ENCODE measurements at places on chromosomes 6 and 20.

DNA sequence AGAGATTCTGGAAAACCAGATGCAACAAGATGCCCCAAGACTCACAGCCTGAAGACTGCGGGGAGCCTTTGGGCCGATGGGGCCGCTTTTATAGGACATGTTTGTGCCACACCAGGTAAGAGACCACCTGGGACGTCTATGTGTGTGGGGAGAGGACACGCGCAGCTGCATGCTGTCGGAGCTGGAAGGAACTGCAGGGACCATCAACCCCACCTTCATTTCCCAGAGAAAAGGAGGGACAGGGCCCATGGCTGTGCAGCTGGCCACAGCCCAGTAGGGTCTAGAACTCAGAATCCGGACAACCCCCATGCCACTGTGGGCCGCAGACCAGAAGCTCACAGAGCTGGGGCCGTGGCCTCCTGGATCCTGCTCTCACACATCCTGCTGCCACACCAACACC, 100.3 kb upstream of the MPC1 start:
- DNase-seq: no peak

GRCh38 chr6:109029313-109029712, 65.3 kb downstream of the SESN1 start:
- no peak for DNase-seq

- DNase-seq: no peak
Observed at GRCh38 chr20:54078296-54078984, 8.0 kb upstream of the BCAS1 start.

DNA sequence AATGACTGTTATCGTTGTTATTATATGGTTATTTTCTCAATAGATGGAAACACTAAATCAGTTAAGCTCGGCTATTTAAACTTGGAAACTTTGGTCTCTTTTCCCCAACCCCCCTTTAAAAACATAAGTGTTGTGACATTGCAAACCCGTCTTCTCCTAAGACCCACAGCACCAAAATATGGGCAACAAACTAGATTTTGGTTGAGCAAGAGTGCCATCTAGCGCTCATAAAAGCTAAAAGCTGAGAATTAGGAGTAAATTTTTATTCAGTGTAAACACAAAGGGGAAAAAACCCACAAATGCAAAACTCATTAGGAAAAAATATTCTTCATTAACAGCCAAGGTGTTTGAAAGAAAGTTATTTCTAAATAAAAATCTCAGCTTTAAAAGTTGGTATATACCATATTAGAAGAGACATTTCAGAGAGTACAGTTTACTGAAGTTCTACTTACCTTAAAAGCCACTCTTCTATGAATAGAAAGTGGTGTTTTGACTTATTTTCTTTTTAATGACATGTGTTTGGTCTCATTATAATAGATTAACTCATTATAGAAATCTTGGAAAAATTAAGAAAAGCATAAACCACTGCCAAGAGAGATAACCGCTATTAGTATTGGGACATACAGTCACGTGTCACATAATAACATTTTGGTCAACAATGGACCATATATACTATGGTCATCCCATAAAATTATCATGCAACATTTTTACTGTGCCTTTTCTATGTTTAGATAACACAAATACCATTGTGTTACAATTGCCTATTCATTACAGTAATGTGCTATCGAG, 21.1 kb downstream of the SESN1 start:
- DNase-seq: no peak

DNA sequence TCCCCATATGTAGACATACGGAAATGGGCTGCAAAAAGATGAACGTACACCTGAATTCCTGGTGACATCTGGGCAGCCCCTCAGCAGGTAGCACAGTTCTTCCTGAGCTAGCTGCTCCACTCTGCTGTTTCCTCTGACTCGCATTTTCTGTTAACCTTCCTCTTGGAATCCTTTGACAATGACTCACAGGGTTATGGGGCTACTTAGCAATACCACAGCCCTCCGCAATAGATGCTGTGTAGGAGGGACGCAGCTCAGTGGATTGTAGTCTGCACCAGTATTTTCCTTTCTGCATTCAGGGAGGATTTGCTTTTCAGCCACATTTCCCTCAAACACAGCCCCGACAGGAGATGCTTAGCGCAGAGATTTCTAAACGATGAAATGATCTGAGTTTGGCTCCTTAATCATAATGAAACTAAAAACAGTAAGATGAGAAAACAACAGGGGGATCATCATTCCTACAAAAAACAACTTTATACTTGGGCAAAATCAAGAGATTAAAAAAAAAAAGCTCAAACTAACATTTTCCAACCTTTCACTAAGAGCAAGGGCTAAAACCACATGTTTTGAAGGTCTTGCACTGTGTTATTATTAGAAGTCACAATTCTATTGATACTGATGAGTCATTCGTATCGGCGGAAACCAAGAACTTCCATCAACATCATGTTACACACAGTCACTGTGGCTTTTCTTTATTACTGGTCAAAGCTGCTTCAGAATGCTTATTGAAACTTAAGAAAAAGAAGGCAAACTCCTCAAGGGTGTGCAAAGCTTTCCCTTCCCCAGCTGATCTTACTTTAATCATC, 12.2 kb downstream of the BACH2 start:
- DNase-seq: no peak

GRCh38 chr6:125792680-125793079, 1.9 kb downstream of the NCOA7 start:
- no peak for DNase-seq

- DNase-seq: no peak
Observed at GRCh38 chr20:32034581-32035425, 17.2 kb upstream of the HCK start.

DNA sequence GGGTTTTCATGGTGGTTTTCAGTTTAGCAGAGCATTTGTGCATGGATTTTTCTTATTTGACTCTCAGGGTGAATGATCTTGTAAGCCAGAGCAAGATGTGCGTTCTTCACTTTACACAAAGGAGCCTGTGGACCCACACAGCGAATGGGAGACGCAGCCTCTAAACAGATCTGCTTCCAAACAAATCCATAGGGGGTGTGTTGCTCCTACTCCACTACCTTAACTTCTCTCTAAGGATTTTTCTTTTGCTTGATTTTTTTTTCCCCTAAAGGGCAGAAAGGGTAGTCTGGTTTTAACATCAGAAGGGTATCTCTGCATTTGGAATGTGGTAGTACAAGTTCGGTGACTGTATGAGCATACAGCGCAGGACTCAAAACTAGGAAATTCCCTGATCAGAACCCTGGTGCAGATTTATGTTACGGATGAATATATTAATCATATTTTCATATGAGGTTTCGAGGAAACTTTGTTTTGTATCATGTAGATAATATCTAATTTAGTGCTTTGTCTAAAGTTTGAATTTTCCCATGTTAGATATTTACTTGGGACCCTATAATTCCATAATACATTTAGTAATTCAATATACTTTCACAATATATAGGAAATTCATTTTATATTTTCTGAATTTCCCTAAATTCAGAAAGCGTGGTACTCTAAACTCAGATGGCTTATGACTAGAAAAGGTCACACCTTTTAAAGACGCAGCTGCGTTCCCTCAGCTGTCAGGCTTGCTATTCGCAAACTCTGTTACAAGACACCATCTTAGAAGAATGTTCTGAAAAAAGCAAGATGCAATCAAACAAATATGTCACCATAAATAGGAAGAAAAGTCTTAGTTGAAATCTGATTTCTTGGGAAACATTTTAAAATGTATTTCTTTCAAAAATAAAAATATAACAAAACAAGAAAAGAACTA, 196.9 kb downstream of the TMEM242 start:
- no peak for DNase-seq

DNA sequence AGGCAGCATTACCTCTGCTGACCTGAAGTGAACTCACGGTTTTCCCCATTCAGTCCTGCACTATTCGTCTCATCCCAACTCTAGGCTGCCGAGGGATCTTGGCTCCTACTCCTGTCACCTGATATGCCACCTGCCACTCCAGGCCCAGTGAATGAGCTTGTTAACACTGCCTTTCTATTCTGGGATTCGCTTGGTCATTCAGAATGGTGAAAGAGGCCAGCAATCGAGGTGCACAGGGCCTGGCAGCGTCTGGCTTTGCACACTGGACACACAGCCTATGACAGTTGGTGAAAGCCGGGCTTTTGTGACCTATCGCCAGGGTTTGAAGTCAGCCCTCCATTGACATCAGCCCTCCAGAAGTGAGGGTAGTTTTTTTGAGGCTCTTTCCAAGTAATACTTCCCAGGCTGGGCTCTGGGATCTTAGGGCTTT, 59.3 kb upstream of the MYL9 start:
- peak; percentile 32 for DNase-seq

DNA sequence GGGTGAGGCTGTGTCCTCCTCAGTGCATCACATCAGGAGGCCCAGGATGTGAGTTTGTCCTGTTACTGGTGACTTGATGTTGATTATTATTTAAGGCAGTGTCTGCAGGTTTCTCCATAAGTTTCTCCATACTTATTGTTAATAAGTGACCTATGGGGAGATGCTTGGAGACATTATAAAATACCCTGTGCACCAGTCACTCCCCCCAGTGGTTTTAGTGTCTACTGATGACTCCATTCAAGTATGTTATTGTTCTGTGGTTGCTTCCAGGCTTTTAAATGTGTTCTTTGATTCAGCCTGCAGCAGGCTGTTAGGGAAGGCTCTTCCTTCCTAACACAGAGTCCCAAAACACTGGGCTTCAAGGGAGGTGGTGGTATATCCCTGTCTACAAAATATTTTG, 14.6 kb upstream of the CST3 start:
- DNase-seq: no peak

GRCh38 chr20:37295001-37295400, 5.5 kb downstream of the MANBAL start:
- DNase-seq: no peak

DNA sequence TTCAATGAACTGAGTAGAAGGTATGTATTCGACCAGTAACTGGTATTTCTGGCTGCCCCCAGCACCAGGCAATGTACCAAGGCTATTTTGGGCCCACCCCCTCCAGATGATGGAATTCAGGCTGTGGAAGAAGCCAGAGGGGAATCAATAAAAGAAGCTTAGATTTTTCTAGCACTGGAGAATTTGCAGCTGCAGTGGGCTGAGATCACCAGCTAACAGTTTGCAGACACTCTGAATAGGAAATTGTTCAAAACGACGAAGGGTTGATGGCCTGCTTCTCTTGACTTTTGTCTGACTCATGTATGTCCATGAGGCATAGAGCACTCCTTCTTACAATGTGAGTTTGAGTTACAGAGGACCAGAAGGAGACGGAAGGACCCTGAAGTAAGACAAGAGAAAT, 32.4 kb upstream of the FBXO9 start:
- no peak for DNase-seq

DNA sequence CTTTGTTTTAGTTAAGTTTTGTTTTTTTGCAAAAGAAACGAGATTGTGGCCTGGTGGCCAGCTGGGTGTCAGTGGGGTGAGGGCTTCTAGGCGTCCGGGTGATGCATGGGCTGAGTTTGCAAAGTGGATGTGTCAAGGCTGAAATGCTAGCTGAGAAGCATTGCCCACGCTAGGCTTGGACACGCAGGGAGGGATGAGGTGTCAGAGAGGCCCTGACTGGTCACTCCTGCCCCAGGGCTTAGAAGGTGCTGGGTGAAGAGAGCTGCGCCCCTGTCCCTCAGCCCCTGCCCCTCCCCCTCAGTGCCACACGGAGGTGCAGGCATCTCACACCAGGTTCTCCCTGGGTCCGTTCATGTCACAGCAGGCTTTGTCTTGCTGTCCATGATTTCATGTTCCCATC, 8.1 kb downstream of the OSBPL2 start:
- DNase-seq: no peak

- no peak for DNase-seq
Observed at GRCh38 chr6:43634702-43635303, 837 bp upstream of the MAD2L1BP start.

- no peak for DNase-seq
Observed at GRCh38 chr6:64996301-64996700, 710.7 kb downstream of the EYS start.

DNA sequence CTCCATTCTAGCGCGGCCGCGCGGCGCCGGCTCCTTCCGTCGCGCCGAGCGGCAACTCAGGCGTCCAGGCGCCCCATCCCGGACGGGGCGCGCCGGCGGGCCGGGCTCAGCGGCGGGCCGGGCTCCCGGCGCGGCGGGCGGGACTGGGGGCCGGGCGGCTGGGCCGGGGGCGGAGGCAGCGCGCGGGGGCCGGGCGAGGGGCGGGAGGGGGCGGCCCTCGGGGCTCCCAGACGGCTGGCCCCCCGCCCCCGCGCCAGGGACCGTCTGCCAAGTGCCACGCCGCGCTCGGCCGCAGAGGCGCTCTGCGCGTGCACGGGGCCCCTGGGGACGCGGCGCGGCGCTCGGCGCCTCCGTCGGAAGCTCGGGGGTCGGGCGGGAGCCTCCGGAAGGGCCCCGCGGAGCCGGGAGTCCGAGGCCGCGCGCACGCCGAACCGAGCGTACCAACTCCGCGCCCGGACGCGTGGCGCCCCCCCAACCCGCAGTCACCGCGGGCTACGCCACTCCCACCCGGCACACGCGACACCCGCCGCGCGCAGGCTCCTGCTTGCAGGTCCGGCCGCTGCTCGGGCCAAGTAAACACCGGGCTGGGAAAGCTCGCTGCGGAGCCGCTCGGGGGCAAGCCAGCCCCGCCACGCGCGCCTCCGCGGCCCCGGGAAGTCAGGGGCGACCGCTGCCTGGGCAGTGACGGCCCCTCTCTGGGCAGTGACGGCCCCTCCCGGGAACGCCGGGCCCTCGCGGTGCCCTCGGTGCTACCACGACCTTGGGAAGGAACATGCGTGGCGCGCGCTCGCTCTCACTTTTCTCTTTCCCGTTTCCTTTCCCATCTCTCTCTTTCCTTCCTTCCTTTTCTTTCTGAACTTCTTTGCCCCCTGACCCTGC, at the start of gene PREX1:
Gene PREX1 (minus strand): TSS at position 145 of the 879 bp plus-strand sequence. CDS start 139 bp downstream, at position 6.
- DNase-seq: peak; percentile 50

GRCh38 chr6:145169726-145170224, 565.5 kb downstream of the EPM2A start:
- DNase-seq: no peak

DNA sequence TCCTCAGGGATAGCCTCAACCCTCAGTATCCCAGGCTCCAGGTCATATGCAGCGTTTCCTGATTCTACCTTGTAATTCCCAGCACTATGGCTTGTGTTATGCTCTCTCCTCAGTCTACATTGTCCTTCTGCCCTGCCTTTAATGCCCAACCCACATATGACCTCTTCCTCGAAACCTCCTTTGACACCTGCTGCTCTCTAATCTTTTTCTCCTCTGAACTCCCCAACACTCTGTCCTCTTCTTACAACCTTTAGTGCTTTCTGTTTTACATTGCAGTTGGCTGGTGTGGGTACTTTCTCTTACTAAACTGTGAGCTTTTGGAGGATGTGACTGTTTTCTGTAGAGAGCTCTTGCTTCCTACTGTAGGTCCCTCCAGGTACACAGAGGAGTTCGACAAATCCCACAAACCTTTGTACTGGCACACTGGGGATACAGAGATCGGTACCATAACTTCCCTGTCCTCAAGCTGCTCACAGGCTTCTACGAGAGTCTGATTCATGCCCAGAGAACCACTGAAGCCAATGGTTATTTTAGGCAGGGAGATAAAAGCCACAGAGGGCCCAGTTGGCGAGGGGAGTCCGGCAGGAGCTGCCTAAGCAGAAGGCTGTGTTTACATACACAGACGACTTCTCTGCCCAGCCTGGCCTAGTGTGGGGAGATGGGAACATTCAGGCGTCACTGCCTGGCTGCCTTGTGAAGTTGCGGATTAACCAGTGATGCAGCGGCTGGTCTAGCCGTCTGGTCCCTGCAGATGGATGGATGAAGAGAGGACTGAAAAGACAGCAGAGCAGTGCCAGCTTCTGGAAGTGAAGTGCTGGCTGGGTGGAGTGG, 8.4 kb upstream of the EPB41L1 start:
- peak; percentile 40 for DNase-seq

- no peak for DNase-seq
Observed at GRCh38 chr6:118740372-118740771, 89.0 kb upstream of the CEP85L start.

GRCh38 chr6:12182676-12183075, 107.5 kb upstream of the EDN1 start:
- DNase-seq: no peak

Measured in ascending aorta (tissue), 2 donors.